Activated T-helper 1 cell treated with anti-CD3 and anti-CD28 coated beads, Interleukin-2, amount 50 U/mL, for 16 hours (primary cell): ENCODE measurements at places on chromosomes 3 and 15.

- no peak for DNase-seq
Observed at GRCh38 chr15:62834686-62835329, 207.7 kb upstream of the TPM1 start.

- DNase-seq, result no peak
Observed at GRCh38 chr3:186180891-186181481, 72.1 kb upstream of the ETV5 start.

DNA sequence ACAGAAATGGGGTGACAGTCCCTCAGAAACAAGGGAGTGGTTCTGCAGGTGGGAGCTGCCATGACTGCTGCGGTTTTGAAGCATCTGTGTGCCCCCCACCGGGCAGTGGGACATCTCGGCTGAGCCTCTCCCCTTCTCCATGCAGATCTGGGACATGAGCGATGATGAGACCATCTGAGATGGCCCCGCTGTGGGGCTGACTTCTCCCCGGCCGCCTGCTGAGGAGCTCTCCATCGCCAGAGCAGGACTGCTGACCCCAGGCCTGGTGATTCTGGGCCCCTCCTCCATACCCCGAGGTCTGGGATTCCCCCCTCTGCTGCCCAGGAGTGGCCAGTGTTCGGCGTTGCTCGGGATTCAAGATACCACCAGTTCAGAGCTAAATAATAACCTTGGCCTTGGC lies 89.0 kb downstream of the VGLL4 start:
- no peak for DNase-seq

- DNase-seq, result no peak
Observed at GRCh38 chr15:62653122-62653521, 389.4 kb upstream of the TPM1 start.

GRCh38 chr3:187913617-187914033 lies 168.4 kb upstream of the BCL6 start:
- DNase-seq, result no peak

GRCh38 chr3:193310914-193311723 lies 67.4 kb downstream of the ATP13A5 start:
- DNase-seq, result no peak

DNA sequence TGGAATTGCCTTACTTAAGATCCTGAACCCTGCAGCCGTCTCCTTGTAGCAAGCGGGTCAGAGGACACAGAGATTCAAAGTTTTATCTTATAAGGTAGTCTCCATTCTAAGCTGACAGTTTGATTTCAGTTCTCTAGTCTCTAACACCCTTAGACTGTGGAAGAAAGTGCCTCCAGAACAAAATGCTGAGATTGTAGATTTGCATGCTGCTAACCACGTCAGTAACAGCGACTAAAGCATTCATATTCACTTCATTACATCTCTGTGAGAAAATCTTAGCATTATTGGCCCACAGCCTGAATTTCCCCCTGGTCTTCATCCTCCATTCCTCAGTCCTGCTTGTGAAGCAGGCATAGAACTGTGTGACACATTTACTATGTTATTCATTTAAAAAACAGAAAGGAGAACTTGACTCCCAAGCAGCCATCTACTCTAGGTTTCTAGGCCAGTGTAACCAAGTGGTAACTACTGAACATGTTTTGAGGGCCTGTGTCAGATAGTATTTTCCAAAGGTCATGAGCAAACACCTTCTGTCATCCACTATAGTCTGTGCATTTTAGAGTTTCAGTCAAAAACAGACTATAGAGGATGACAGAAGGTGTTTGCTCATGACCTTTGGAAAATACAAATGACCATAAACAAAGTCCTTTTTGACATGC lies 27.4 kb downstream of the ARIH2 start:
- DNase-seq, result no peak

- no peak for DNase-seq
Observed at GRCh38 chr3:164533275-164533674, 545.0 kb downstream of the SI start.

- DNase-seq, result no peak
Observed at GRCh38 chr3:149509526-149509925, 35.0 kb downstream of the TM4SF4 start.

DNA sequence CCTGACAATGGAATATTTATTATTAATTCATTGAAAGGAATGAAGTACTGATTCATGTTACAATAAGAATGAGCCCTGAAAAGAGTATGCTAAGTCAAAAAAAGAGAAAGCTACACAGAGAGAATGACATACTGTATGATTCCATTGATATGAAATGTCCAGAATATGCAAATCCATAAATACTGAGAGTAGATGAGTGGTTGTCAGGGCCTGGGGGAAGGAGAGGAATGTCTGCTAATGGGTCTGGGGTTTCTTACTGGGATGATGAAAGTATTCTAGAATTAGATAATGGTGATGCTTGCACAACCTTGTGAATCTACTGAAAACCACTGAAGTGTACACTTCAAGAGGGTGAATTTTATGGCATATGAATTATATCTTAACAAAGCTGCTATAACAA lies 79.9 kb upstream of the HACD2 start:
- no peak for DNase-seq

DNA sequence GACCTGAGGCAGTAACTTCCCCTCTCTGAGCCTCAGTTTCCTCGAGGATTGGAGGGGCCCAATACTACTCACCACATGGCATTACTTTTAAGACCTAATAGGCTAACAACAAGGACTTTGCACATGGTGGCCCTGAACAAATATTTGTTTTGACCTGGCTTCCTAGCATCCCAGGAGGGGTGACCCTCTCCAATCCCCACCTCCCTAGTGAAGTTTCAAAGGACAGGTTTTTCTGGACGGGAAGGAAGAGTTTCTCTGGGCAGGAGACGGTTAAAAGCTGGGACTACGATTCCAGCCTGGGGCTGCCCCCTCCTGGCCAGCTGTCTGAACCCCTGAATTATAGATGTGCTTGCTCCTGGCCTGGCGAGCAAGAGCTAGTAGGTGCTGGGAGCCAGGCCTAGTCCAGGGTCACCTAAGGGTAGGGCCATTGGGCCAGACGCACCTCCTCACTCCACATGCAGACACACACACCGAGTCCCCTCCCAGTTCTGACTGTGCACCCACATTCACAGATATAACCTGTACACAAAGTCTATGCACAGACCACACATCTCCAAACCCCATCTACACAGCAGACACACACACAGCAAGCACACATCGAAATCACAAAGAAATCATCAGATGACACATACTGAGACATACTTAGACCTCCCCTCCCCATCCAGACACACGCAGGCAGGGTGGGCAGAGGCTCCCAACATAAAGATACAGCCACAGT lies 2.7 kb upstream of the ISL2 start:
- no peak for DNase-seq

DNA sequence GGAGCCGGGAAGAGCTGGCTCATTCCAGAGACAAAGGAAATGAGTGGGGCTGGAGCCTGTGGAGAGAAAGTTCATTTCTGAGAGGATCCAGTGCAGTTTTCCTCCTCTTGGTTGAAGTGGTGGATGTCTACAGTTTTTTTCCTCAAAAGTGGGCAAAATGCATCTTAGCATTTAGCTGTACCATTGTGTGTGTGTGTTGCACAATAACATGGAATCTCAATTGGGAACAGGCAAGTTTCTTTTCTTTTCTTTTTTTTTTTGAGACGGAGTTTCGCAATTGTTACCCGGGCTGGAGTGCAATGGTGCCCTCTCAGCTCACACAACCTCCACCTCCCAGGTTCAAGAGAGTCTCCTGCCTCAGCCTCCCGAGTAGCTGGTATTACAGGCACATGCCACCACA lies 101.5 kb upstream of the UBE2E1 start:
- no peak for DNase-seq

- DNase-seq, result no peak
Observed at GRCh38 chr3:106610362-106610959, 741.6 kb upstream of the CBLB start.

GRCh38 chr3:53171827-53172505 lies 11.0 kb downstream of the PRKCD start:
- no peak for DNase-seq

- DNase-seq, result no peak
Observed at GRCh38 chr15:47725906-47726305, 8.6 kb downstream of the SEMA6D start.

- DNase-seq, result no peak
Observed at GRCh38 chr3:134446800-134447199, 39.0 kb downstream of the ANAPC13 start.

- no peak for DNase-seq
Observed at GRCh38 chr3:148932972-148933371, 58.4 kb upstream of the GYG1 start.

DNA sequence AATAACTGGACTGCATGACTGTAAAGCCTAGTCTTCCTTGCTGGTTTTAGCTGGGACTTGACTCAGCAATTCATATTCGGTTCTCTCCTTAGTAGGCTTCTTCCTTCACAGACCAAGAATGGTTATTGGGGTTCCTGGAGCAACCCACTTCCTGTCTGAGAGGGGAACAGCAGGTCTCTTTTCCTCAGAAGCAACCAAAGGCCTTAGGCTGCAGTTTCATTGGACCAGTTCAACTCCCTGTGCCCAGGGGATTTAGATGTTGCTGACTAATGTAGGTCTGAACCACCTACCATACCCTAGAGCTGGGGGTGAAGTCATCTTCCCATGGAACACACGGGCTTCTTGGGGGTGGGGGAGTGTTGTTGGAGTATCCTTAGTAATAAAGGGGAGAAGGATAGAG lies 84.0 kb upstream of the SKOR1 start:
- no peak for DNase-seq

GRCh38 chr3:52176951-52177700 lies 20.8 kb upstream of the ALAS1 start:
- DNase-seq, result no peak

DNA sequence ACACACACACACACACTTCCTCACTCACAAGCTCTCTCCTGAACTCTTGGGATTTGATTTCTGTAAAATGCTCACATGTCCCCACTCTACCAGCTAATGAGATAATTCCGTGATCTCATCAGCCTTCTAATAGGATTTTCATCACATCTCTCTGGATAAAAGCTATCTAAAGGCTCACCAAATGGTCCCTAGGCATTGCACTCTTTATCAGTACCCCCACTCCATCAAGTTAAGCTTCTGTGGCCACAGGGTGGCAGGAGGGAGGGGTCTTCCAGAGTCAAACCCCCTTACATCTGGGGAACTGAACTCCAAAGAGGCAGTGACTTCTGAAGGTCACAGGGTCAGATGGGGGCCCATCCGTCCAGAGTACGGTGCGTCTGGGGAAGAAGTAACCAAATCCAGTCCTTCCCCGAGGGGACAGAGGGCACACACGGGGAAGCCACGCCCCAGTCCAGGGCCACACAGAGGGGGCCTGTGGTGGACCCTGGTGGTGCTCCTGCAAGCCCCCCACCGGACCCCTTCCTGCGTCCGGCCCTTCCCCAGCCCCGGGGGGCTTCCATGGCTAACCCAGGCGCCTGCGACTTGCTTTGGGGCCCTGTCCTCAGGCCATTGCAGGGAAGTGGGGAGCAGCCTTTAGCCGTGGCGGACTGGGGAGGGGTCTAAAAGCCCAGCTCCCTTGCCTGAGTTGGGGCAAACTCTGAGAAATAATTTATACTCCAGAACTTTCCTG lies 25.5 kb downstream of the CPN2 start:
- no peak for DNase-seq

GRCh38 chr3:79517766-79518413 lies 249.9 kb downstream of the ROBO1 start:
- no peak for DNase-seq

- no peak for DNase-seq
Observed at GRCh38 chr3:122975924-122976293, 51.7 kb downstream of the SEMA5B start.

- DNase-seq, result no peak
Observed at GRCh38 chr3:18643281-18643680, 218.1 kb upstream of the SATB1 start.

DNA sequence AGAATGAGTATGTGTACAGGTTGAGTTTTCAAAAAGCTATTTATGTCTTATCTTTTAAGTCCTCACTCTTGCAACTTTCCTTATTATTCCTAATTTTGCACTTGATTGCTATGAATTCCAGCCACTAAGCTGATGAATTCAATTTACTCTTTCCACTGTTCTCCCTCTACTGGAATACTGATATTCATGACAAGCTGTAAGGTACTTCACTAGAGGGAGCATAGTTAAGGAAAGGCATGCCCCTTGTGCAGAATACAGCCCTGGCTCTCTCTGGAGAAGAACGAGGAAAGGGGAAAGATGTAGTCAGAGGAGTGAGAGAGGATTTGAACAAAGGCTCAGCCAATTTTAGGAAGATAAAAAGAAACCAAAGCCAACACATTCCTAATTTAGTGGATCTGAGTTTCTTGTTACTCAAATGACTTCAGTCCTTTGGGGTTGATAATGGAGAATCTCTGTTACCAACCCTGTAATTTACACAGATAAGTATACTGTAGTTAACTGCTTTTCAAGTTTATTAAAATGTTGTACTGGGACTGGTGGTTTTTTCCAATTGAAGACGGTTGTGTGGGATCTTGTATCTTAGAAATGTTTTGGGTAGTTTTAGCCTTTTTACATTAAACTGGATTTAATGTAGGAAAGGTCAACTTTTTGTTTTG lies 4.0 kb downstream of the SCAANT1 start:
- DNase-seq, result no peak

DNA sequence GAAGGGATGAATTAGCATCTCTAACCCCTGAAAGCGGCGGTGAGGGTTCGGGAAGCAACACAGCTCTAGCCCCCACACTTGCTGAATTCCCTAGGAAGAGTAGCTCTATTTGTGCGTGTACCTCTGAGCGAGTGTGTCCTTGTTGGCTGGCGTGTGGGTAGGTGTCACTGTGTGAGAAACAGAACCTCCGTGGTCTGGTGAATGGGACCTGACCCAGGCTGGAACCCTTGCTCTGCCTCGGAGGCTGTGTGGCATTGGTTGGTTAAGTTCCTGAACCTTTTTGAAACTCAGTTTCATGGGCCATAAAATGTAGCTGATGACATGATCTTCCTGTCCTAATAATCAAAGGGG lies 414 bp upstream of the TMEM115 start:
- no peak for DNase-seq

GRCh38 chr3:41163421-41163820 lies 35.9 kb upstream of the CTNNB1 start:
- no peak for DNase-seq

DNA sequence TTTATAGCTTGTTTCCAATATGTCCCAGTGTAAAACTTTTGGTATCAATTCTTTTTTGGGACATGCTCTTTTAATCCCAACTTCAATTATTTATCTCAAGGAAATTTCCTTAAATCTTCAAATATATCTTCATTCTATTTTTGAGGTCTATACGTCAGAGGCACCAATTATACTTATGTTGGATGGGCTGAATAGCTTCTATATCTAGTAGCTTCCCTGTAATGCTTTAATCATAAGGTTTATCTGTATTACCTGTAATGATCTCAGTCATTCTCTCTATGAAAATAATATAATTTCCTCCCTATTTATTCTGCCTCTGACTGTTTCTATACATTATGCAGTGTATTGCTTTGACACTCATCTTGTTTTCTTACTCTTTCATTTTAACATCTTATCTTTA lies 29.9 kb upstream of the MCCC1 start:
- DNase-seq, result no peak
